Activated effector memory CD4-positive, alpha-beta T cell treated with anti-CD3 and anti-CD28 coated beads, Interleukin-2, amount 50 U/mL, for 16 hours (primary cell): ENCODE measurements at places on chromosomes 3 and 15.

GRCh38 chr3:1179146-1179545 is 86.3 kb downstream of the CNTN6 start:
- no peak for DNase-seq

DNA sequence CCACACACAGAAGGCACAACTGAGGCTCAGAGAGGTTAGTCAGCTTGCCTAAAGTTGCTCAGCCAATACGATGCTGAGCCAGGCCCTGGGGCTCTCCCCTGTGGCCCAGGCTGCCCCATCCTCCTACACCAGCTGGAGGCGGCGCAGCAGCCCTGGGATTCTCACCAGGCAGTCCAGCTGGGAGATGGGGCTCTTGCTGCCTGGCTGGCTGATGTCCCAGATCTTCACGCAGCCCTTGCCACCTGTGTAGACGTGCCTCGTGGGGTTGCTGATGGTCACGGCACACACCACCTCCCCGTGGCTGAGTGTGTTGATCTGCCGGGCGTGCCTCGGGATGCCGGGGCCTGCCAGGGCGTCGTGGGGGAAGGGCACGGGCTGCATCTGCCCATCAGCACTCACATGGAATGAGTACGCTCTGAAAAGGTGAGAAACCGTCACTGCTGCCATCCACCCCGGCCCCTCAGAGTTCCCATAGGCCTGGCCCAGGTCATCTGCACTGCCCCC is 42.8 kb downstream of the TLE3 start:
- DNase-seq = peak; percentile 38

DNA sequence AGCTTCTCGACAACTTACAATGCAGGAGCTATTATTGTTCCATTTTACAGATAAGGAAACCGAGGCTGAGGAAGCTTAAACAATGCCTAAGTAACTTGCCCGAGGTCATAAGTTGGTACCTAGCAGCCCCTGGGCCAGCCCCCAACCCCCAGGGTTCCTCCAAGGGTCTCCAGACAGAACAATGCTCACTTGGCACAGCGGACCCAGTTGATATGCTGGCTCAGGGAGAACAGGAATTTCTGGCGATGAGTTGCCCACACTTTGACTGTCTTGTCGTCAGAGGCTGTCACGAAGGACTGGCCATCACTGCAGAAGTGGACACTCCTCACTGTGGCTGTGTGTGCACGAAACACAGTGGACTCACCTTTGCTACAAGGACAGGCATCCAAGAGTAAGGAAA is 5.2 kb downstream of the POC1A start:
- no peak for DNase-seq

DNA sequence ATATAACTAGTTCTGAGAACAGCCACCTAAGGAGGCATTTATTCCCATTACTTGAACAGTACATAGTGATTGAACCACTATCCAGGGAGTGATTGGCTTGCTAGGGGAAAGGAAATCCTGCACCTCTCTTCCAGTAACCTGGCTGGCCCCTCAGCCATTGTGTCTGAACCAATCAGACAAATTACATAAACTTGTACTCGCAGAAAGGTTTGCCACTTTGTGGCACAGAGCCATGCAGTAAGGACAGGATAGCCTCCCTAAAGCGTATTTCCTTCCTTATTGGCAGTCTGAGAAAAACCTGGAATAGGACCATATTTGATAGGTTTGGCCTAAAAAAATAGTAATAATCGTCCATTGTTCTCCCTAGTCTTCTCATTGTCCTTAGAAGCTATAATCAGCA is 19.0 kb downstream of the CMSS1 start:
- DNase-seq = no peak

DNA sequence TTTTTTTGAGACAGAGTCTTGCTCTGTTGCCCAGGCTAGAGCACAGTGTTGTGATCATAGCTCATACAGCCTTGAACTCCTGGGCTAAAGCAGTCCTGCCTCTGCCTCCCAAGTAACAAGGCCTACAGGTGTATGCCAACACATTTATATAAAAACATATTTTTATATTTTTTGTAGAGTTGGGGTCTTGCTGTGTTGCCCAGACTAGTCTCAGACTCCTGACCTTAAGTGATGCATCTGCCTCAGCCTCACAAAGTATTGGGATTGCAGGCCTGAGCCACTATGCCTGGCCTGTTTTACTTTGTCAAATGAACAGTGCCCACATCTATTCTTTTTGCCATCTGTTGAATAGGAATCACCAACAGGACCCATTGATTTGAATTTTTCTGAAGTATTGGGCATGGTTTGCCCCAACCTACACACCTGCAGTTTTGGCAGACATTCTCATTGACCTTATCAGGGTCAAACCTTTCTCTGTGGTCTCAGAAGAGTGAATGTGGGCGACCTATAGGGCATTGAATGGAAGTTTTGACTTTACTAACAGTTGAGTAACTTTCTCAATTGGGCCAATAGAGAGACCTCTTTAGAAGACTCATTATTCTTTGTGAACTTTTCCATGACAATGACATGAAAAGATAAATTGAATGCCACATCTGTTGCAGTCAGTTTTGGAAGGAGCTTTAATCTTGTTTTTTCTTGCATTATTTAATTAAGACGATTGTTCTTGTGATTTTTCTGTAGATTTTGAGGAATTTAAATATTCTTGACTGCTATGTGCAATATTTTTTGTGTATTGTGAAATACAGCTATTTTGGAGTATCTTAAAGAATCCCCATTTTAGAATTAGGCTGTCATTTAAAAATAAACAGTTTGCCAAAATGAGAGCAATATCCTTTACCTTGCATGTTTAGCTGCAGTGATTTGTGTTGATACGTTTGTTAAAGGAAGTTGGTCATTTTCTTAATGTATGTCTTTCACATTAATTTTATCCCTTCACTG is 2.7 kb downstream of the IREB2 start:
- no peak for DNase-seq

DNA sequence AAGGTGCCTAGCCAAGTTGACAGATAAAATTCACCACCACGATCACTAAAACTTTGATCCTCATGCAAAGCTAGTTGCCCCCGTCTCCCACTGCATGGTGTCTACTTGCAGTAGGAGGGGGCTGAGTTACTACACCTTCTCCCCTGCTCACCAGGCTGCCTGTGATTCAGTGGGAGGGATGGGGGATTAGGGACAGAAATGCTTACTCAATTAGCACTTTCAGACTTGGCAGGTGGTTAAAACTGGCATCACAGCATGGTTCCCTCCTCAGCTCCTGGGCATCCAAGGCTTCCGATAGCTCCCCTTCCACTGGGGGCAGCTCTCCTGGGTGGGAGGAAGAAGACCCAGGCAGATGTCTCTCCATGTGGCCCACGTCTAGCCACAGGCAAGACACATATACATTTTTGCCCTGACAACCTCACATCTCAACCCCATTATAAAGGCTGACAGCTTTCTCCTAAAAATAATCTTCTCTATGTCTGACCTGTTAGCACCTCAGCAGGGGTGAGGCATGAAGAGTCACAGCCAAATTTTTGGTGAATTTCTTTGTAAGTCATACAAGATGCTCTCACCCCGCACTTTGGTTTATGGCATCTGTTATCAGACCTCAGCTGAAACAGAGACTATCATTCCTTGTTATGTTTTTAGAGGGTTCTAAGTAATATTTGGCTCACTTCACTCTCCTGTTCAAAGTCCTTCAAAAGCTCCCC is 369.0 kb downstream of the SV2B start:
- DNase-seq = no peak

GRCh38 chr3:141537856-141538255 is 51.0 kb downstream of the RASA2 start:
- no peak for DNase-seq

GRCh38 chr3:190034446-190034845 is 86.3 kb downstream of the P3H2 start:
- no peak for DNase-seq

DNA sequence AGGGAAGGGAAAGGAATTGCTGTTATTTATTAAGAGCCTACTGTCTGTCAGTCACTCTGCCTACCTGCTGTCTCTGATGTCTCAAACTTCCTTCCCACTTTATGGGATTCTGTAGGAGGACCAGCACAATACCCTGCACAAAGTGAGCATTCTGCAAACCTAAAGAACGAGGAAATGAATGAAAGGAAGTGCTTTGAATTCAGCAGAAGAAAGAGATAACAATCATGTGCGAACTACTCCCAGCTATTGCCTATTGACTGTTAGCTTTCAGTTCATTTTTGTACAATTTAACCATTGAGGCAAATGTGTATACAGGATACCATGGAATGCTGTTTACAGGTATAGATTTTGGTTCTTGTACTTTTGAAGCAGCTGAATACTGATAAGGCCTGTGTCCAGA is 66.8 kb downstream of the CMSS1 start:
- DNase-seq = no peak

- DNase-seq = no peak
Measured at GRCh38 chr15:84764989-84765388, 16.6 kb downstream of the ZNF592 start.

- no peak for DNase-seq
Measured at GRCh38 chr15:44501768-44502366, 35.1 kb upstream of the EIF3J start.

DNA sequence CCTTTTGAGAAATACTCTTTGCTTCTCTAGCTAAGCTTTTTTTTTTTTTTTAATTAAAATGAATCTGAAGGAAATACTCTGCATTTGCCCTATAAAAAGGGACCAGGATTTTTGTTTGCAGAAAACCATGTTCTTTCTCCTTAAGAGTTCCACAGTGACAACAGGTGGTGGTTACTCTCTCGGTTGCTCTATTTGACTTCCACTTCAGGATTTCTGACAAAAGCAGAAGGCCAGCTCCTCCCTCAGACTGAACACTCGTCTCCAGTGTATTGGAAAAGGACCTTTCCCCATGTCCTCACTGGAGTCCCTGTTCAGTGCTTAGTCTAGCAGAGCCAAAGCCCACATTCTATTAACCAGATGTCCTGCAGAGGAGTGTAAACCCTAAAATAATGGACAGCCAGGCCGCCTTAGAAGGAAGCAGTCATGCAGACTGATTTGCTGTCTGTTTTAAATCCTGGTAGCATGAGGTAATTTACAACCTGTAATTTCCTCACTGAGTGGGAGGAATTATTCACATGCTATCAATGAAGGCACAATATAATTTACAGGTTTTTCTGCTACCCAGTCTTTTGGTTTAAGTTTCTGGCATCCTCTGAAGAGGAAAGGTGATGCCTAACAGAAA is 599.3 kb downstream of the PYDC2 start:
- DNase-seq = no peak

DNA sequence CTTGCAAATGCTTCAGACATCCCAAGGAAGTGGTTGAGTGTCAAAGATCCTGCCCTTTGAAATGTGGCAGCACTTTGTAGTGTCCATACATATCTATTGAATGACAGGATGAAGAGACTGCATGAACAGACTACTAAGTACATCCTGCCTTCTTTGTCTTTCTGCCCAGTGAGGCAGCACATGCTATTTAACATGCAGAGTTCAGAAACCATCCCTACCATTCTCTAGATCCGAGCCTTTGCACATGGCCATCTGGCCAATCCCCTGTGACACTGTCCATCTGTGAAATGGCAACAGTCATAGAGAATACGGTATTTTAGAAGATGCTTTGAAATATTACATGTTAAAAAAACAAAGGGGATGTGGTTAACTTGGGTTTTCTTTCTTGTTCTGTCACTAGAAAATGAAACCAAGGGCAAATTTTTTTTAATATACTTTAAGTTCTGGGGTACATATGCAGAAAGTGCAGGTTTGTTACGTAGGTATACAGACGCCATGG is 519.6 kb downstream of the NTRK3 start:
- no peak for DNase-seq

GRCh38 chr3:56989169-56989976 is 71.1 kb upstream of the SPATA12 start:
- peak; percentile 58 for DNase-seq

GRCh38 chr15:69631978-69632377 is 179.4 kb downstream of the RPLP1 start:
- DNase-seq = no peak

DNA sequence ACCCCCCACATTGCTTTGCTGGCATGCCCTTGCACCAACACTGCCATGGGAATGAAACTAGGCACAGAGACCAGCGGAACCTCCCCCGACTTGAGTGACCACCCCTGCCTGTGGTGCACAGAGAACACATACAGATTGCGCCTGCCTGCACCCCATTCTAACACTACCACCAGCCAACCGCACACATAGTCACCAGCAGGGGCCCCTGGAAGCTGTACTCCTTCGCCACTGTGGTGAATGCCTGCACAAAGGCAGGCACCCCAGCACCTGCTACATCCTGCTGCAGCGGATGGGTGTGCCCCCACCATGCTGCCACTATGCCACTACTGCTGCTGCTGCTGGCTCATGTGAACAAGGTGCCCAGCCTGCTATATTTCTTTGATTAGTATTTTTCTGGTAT is 27.4 kb upstream of the DNAAF4 start:
- no peak for DNase-seq

DNA sequence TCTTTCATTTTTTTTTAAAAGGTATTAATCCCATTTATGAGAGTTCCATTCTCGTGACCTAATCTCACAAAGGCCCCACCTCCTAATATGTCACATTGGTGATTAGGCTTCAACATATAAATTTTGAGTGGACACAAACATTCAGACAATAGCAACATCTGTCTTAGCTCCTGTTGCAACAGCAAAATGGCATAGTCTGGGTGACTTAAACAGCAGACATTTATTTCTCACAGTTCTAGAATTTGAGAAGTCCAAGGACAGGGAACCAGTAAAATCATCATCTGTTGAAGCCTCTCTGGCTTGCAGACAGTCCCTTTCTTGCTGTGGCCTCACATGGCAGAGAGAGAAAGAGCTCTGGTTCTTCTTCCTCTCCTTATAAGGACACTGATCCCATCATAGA is 3.2 kb upstream of the PLSCR2 start:
- no peak for DNase-seq

DNA sequence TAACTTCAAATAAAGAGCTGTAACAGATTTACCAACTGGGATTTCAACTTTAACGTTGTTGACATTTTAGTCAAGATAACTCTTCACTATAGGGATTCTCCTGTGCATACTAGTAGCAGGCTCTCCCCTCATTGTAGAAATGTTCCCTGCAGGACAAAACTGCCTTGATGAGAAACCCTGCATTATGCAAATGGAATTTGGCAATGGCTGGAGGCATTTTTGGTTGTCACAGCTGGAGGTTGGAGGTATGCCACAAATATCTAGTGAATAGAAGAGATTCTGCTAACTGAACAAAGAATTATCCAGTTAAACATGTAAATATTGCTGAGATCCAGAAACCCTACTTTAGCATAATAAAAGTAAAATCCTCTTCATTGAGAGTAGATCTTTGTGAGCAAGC is 928.8 kb upstream of the ALCAM start:
- DNase-seq = no peak

GRCh38 chr3:156655819-156656550 is 18.4 kb upstream of the TIPARP start:
- no peak for DNase-seq

GRCh38 chr3:19866751-19867347 is 67.2 kb downstream of the EFHB start:
- DNase-seq = peak; percentile 63

GRCh38 chr15:39125904-39126303 is 455.0 kb upstream of the THBS1 start:
- DNase-seq = peak; percentile 63

DNA sequence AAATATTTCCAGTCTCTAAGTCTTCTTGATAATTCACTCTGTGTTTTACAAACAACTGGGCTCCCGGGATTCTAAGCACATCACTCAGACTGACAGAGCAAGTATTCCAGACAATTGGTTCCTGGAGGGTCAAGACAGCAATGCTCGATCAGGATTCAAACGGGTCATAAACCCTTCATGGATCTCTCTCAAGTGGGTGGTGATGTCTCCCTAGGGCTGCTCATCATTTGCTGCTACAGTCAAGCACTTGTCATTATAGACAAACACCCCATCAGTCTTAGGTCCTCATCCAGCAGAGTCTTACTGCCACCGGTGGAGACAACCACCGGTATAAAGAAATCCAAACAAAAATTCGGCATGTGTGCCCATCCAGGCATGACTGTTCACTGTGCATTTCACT is 921.1 kb downstream of the FHIT start:
- no peak for DNase-seq
